Tibial nerve (tissue), 4 donors: ENCODE measurements at places on chromosomes 2 and 18.

GRCh38 chr2:144522897-144523595 lies 3.1 kb upstream of the ZEB2 start:
- no peak for DNase-seq

- no peak for DNase-seq
Measured at GRCh38 chr18:2680216-2680792, 24.8 kb downstream of the SMCHD1 start.

- DNase-seq = no peak
Measured at GRCh38 chr2:47777277-47777937, 5.5 kb upstream of the MSH6 start.

GRCh38 chr2:206176121-206176520 lies 16.4 kb downstream of the EEF1B2 start:
- no peak for DNase-seq

DNA sequence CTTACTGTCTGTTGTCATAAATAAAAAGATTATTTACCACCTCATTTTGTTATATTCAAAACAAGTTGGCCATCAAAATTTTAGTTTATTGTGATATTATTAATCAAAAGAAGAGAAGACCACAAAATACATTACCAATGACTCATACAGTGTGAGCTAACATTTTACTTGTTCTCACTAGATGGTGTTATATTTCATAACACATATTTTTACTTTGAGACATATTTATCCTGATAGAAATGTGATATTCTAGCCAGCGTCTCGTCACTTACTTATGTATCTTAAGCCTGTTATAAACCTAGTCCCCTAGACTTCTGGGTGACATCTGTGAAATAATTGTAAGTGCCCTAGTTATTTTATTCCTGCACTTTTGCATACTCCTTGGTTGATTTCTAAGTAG lies 263.2 kb downstream of the CDH7 start:
- no peak for DNase-seq

- DNase-seq = no peak
Measured at GRCh38 chr2:165840333-165840958, 46.4 kb upstream of the GALNT3 start.

DNA sequence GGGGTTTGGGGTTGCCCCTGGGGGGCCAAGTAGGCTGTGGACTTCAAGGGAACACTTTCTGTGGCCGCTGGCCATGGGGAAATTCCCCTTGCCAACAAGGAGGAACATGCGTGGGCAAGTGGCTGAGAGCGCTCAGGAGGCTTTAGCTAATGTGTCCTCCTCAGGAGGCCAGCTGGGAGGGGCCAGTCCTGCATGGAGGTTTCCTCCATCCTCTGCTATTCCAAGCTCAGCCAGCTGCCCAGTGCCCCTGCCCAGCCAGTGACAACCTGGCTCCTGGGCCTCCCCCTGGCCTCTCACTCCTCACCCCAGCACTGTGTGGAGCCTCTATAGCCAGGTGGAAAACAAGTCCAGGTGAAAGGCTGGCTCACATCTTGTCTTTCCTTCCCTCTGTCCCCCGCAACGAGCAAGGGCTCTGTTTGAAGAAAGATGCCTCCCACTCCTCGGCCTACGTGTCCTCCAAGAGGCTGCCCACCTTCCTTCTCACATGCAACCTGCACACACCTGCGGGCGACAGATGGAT lies 64.4 kb upstream of the DAPL1 start:
- DNase-seq = no peak

DNA sequence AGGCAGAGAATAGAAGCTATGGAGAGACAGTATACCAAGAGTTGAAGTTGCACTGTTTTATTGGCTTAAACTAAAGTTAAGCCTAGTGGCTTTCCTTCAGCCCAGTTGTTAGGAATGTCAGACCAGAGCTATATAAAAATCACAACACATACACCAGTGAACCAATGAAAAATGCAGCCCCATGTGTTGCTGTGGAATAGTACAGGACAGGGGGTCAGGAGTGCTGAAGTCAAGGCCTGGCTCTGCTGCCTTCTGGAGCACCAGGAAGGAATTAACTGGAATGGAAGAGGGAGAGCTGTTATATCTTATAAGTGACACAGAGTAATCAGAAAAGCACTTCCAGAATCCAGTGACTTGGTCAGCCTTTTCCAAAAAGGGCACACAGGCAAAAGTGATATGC lies 58.9 kb downstream of the OSR1 start:
- no peak for DNase-seq

DNA sequence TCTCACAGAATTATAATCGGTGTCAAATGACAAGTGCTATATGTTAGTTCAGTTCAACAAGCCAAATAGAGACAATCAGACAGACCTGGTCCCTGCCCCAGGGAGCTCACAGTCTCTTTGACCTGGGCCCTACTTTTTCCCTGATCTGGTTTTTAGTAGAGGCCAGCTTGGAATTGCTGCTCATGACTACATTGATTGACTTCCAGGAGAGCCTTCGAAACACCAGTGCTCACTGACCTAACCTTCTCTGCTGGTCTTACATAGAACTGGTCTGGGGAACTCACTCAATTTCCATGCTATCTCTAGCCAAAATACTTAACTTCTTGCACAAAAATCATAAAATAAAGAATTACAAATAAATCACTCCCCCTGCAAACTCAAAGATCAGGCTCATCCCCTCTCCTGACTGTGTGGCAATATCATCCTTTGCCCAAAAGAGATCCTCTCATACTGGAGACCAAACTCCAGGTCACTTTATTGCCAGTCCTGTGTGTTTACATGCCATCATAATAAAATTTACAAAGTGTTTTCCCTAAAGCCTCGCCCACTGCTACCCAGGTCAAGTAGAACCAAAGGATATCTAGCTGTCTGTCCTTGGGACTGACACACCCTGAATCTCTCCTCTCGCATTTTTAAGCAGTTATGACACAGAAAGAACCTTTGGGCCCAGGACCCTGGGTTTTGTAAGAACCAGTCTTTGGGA lies 53.2 kb downstream of the PROC start:
- DNase-seq = no peak

- no peak for DNase-seq
Measured at GRCh38 chr18:49980896-49981295, 167.6 kb upstream of the ACAA2 start.

GRCh38 chr18:11767935-11768334 lies 78.9 kb downstream of the GNAL start:
- no peak for DNase-seq

DNA sequence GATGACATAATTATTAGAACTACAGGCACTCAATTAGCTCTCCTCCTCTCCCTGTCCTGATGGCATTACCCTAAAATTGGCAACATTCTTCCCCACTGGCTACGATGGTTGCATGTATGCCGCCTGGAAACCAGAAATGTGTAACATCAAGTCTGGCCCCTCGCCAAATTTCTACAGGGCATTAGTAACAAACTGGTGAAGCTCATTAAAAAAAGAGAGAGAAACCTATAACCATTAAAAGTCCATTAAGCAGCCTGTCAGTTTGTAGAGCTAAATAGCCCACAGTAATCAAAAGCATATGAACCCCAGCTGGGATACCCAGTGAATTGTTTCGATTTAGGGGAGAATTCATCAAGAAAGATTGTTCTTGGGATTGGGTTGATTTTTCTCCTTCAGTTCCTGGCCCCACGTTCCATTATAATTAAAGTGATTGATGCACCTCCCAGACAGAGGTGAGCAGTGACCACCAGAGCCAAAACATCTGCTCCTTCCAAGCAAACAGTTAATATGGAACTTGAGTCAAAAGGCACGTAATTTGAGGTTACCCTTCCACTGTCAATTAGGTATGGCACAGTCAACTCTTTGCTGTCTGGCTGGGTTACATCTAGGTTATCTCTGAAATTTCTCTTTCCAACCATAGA lies 208.6 kb downstream of the C1D start:
- DNase-seq = no peak

- DNase-seq = no peak
Measured at GRCh38 chr2:46574457-46575355, 95.3 kb downstream of the TMEM247 start.

DNA sequence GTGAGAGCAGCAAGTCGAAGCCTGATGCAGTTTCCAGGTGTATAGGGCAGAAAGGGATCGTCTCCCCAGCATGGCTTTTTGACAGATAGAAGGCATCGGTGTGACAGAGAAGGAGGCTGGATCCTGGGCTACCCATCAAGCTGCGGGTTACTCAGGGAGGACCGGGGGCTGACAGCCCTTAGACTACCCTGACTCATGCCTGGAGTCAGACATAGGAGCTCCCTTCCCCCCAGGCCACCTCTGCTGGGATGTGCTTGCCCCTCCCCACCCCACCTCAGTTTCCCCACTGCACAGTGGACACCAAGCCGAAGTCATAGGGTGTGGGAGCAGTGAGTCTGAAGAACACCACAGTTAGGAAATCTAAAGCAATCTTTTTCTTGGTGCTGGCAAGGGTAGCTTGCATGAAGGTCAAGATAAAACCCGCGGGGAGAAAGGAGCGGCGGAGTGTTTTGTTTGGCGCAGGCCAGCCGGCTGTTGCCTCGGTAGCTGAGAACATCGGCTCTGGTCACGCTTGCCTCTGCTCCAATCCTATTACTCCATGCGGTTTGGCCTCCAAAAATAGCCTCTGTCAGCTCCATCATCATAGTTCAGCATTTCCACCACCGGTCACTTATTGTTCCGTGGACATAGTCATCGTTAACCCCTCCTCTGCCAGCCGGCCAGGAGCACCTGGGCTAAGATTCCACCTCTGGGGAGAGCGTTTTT lies 169.2 kb upstream of the GLI2 start:
- DNase-seq = peak; percentile 81

- no peak for DNase-seq
Measured at GRCh38 chr2:30705056-30705455, 102.2 kb downstream of the CAPN13 start.

GRCh38 chr2:169363560-169364150 lies 1.3 kb upstream of the LRP2 start:
- no peak for DNase-seq

DNA sequence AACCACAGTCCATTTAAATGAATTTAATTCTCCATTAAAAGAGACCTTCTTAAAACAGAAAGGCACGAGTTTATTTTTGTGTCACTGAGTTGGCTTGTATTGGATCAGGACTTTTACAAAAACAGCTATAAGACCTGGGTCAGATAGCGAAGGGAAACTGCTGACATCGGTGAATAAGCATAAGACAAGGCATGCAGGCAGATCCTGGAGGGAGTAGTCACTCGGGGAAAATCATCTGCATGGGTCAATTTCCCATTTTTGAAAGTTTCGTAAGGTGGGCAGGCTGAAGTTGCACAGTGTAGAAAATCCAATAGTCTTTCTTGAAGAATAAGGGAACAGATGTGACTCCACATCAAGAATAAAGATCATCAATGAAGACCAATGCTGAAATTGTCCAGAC lies 12.9 kb downstream of the IL36B start:
- DNase-seq = no peak

DNA sequence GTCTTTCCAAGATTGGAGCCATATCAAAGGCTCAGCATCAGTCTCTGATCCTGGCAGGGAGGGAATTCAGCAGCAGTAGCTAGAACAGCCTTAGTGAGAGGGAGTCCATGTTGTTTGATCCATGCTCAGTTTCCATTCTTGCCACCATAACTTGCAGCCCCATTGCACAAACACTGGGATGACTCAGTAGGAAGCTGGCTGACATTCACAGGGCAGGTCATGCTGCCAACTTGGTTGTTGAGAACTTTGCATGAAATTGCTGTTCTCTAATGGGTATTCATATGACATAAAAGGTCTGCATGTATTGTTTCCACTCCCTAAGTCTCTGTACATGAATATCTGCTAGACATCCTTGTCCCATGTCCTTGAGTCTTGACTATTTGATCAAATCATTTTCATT lies 29.9 kb upstream of the STAT4 start:
- DNase-seq = no peak
